Activated T-helper 17 cell treated with anti-CD3 and anti-CD28 coated beads, Interleukin-2, amount 50 U/mL, for 72 hours (primary cell): ENCODE measurements at places on chromosomes 11 and 22.

DNA sequence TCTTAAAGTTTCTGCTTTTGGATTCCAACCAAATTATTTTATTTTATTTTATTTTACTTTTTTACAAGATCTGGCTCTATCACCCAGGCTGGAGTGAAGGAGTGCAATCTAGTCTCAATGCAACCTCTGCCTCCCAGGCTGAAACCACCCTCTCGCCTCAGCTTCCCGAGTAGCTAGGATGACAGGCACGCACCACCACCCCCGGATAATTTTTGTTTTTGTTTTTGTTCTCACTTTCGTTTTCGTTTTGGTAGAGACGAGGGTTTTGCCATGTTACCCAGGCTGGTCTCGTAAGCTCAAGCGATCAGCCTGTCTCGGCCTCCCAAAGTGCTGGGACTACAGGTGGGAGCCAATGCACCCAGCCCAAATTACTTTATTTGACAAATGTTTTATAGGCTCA lies 219.8 kb downstream of the ETS1 start:
- peak; percentile 95 for ATAC-seq

DNA sequence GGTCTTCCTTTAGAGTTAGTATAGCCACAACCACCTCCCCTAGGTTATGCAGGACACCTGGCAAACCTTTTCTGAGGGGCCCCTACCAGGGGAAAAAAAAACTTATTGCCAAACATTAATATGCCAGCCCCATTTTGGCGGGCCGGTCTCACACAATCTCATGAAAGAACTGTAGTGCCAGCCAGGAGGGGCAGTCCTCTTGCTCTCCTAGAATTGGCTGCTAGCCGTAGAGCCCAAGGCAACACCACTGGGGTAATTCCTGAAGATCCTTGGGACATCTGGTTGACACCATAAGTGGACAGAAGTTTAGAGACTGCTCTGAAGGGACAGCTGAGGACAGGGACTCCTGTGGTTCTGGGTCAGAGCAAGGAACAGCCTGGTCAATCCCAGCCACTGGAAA lies 24.2 kb downstream of the NAV2 start:
- ATAC-seq: no peak

DNA sequence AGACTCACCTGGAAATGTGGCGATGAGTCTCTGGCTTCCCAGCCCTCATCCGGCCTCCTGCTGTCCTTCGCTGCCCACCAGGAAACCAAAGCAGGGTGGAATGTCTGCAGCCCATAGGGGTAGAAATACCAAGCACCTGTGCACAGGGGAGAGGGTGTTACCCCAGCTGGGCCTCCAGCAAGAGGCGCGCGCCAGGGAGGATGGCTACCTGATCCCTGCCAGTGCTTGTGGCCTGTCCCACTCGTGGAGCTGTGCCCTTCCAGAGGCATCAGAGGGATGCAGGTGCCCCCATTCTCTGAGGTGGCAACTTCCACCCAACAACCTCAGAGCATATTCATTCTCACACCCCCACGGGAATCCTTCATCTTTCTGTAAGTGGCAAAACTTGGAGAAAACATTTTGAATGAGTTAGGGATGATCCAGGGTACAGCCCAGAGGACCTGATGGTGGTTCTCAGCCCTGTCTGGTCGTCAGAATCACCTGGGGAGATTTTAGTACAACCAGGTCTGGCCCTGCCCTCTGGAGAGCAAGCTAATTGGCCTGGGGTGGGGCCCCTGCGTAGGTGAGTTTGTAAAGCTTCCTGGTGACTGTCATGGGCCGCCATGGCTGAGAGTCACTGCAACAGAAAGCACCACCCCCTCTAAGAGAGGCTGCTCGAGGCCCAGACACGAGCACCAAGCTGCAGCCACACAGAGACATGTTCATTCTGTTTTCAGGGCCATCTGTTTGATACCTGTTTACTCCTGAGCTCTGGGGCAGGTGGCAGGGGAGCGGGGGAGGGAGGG lies 9.9 kb downstream of the SUN2 start:
- no peak for ATAC-seq

- ATAC-seq: no peak
Measured at GRCh38 chr22:36478966-36479365, 2.5 kb downstream of the TXN2 start.

GRCh38 chr22:29821291-29822016 lies 16.6 kb downstream of the ASCC2 start:
- peak; percentile 99 for ATAC-seq

DNA sequence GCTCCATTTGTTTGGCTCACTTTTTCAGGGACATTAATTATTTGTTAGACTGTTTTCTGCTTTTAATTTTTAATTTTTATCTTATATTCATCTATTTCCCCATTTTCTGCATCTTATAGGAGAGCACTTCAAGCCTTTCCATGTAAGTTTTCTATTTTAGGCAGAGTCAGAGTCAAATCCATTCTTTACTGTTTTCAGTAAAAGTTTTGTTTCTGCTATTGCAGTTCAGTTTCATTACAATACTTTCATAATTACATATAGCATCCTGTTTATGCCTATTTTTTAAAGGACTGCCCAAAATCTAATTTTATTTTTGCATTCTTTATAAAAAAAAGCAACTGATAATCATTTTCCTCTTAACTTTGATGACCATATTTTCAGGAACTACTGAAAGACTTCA lies 3.8 kb upstream of the OR10A5 start:
- ATAC-seq: no peak

- ATAC-seq: peak; percentile 12
Measured at GRCh38 chr11:67404515-67405195, 772 bp downstream of the TBC1D10C start.

- ATAC-seq: no peak
Measured at GRCh38 chr22:20158391-20159036, 7.7 kb upstream of the CCDC188 start.

DNA sequence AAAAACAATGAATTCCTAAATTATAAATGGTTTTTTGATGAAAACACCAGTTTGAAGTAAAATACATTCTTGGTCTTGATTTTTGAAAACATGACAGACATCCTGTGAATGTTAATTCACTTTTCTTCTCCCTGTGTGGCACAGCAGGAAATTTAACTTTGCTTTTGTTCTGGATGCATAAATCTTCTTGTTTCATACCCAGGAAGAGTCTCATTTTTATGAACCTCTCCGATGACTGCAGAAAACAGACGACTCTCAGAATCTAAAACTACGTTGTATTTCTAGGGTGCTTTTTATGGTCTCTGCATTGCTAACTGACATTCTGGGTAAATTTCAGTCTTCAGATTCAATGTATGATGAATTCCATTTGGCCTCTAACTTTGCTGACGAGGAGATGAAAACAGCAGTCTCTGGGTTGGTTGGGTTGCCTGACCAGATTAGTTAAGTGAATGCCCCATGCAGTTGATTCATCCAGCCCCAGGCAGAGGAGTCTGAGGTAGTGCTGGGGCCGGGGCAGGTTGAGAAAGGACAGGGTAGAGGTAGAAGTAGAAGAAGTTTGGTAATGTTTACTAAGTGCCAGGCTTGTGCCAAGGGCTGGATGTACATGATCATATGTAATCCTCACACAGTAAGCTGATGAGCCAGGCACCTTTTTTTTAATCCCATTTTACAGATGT lies 20.1 kb downstream of the TCP11L1 start:
- no peak for ATAC-seq

DNA sequence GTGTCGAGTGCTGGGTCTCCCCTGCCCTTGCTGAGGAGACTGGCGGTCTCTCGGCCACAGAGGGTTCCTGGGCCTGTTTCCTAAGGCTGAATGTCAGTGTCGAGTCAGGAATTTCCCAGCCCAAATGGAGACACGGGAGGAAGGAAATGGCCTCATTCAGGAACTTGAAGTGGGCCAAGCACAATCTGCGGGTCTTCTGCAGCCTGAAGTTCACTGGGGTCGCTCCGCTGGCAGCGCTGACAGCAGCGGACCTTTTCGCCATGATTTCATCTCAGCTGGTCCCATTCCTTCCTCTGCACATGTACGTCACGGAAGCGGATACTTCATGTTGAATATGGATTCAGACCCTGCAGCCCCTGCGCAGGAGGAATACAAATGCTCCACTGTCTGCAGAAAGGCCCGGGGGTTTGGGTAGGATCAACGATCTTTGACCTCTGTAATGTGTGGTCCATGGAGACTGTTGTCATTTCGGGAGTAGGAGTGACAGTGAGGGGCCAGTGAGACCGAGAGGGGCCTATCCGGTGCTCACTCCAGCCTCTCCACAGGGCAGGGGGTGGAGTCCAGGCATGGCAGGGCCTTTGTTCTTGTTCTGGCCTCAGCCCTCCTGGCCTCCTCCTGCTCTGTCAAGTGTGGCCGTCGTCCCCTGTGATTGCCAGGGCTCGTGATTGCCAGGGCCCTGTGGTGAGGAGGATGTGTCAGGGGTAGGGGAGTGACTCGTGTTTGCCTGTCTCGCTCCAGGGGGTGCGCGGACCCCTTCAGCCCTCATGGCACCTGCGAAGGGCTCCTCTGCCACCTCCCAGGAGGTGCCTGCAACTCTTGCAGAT lies 402.3 kb downstream of the TBC1D22A start:
- no peak for ATAC-seq

GRCh38 chr11:116180806-116181600 lies 591.8 kb downstream of the BUD13 start:
- ATAC-seq: no peak

- no peak for ATAC-seq
Measured at GRCh38 chr11:124761301-124762104, 587 bp downstream of the ESAM start.

DNA sequence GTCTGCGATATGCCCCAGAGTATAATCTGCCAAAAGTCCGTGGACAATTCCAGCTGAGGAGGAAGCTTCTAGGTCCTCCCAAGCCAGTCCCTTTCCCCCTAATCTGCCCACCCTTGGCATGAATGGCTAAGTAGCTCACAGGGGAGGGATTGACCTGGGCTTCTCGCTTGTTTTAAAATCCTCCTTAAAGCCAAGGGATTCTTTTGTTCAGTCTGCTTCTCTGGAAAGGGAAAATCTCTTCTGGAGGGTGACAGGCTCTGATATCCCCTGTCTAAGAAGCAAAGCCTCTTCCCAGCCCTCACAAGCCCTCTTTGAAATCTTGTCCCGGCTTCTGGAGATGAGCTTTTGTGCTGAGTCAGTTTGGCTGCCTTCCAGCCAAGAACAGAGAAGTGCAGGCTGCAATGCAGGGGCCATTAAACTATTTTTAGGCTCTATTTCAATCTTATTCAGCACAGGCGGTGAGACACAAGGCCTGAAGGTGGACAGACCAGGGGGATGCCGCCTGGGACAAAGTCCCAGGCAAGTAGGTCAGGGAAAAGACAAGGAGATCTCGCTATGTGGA lies 23.9 kb downstream of the NEFH start:
- no peak for ATAC-seq

DNA sequence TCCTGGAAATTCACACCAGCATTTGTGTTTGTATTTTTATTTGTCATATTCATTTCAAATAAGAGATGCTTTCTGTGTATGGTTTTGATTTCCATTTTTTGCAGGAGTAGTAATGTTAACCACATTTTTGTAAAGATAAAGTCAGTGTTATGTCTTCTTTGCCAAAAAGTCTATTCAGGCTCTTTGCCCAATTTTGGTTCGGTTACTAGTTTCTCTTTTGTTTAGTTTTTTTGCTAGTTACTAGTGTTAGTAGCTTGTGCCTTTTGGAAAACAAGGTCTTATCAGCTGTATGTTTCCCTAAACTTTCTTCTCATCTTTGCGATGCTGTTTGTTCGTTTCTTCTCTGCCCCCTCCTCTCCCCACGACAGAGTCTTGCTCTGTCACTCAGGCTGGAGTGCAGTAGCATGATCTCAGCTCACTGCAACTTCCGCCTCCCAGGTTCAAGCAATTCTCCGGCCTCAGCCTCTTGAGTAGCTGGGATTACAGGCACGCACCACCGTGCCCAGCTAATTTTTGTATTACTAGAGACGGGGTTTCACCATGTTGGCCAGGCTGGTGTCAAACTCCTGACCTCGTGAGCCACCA lies 112.3 kb upstream of the GRK3 start:
- ATAC-seq: no peak

- no peak for ATAC-seq
Measured at GRCh38 chr11:110027627-110028371, 65.4 kb upstream of the ZC3H12C start.

DNA sequence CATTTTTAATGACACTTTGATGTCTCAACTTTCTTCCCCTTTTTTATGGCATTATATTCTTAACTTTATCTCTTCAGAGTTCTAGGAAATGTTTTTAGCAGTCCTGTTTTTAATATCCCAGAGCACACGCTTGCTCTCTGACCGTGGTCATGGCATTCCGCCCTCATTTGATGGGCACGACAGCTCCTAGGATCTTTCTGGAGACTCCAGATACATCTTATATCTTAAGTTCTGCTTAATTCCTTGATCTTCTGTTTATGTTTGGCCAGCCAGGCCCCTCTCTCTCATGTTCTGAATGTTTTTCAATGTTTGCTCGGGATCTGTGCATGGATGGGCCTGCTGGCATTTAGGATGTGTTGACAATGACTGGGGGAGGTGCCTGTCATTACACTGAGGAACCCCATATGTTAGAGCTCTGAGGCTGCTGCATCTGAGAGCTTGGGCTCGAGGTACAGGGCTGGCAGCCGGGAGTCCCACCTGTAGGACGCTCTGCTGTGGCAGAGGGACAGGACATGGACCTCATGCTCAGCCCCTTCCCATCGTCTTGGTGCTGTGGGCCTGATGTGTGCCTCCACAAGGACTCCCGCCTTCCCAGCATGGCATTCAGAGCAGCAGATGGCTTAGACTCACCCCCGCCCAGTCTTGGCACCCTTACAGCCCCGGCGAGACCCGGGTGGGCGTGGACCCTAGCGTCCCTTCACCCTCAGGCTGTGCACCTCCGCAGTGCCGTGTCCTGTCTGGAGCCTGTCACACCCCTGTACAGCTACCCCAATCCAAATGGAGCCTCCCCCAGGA lies 75.0 kb downstream of the CDKN1C start:
- no peak for ATAC-seq

- ATAC-seq: peak; percentile 66
Measured at GRCh38 chr11:95764267-95764898, 25.2 kb downstream of the FAM76B start.

- ATAC-seq: peak; percentile 39
Measured at GRCh38 chr22:25027043-25027906, 74.8 kb downstream of the KIAA1671 start.

- no peak for ATAC-seq
Measured at GRCh38 chr22:47681411-47682165, 919.1 kb downstream of the TBC1D22A start.

GRCh38 chr22:47593911-47594311 lies 831.5 kb downstream of the TBC1D22A start:
- ATAC-seq: no peak
